Activated T-cell treated with anti-CD3 and anti-CD28 coated beads for 1 hour (primary cell): ENCODE measurements at places on chromosomes 5 and 9.

- DNase-seq: no peak
Measured at GRCh38 chr9:130843049-130843908, 8.2 kb downstream of the ABL1 start.

GRCh38 chr5:140298183-140298601, 4.7 kb downstream of the PFDN1 start:
- DNase-seq: no peak

GRCh38 chr5:134249469-134250379, 23.9 kb upstream of the PPP2CA start:
- no peak for DNase-seq

DNA sequence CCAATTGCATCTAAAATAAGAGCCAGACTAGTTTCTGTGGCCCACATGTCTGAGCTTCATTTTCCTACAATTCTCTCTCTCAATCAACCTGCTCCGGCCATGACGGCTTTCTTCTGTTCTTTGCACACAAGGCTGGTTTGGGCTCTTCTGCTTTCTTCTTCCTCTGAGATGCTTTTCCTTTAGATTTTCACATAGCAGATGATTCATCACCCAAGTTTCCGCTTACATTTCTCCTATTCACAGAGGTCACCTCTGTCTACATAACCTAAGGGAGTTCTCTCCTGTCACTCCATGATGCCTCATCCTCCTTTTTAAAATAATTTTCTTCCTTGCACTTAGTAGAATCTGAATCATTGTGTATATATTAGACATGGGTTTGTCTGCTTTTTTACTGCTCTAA, 334.6 kb upstream of the TUSC1 start:
- no peak for DNase-seq

DNA sequence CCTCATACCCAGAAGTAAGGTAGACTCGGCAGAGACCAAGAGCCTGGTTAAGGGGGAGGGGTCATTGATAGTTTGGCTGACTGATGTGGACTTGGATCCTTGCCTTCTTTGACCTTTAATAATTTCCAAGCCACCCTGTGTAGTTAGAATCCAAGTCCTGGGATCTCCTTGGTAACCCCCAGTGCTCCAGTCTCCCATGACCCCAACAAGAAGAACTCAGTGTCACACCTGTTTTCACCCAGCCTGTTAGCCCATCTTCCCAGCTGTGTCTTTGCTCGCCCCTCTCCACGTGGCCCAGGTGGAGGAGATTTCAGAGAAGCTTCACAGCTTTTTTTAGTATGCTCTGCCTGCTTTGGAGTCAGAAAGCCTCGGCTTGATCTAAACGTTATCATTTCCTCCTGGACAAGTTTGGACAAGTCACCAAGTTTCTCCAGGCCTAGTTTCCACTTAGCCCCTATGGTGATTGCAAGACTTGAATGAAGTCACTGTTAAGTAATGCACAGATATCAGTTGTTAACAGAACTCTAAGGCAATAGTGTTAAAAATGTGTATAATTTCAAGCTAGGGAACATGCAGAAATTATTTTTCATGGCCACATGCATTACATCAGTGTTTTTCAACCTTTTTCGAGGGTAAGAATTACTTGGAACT, 170.0 kb downstream of the TMEM38B start:
- no peak for DNase-seq

DNA sequence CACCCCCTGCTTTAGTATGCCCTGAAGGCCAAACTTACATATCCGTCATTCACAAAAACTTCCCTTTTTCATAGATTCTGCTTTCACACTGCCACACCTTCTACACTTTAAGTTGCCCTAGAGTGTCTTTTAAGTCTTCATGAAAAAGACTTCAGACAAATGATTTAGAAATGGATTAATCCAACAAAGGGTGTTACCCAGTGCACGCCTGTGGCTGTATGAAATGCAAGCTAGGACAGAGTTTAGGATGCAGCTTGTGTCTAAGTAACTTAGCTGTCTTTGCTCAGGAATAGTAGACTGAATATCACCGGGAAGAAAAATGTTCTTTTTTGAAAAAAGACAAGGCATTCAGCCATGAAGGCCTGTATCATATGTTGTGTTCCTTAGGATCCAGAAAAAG, 210.0 kb downstream of the MPDZ start:
- DNase-seq: no peak

DNA sequence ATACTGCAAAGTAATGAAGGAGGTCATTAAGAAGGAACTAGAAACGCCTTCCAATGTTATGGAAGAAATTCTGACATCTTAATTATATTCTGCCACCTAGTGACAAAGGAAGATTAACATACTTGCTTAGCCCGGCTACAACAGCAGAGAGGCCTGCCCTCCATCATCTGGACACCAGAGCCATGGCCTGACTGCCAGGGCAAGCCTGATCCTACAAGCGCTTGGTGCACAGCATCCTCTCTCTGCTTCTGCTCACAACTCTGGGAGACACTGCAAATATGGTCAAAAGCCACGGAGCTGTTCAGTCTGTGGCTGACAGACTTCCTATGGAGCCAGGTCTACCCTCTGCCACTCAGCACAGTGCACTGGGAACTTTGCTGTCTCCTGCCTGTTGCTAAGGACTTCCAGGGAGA, 87.3 kb upstream of the SLC44A1 start:
- DNase-seq: no peak

GRCh38 chr9:116323571-116323970, 170.0 kb downstream of the PAPPA start:
- DNase-seq: no peak

- no peak for DNase-seq
Measured at GRCh38 chr5:178588769-178589168, 1.4 kb downstream of the COL23A1 start.

- DNase-seq: no peak
Measured at GRCh38 chr5:1310118-1310517, 15.2 kb upstream of the TERT start.

DNA sequence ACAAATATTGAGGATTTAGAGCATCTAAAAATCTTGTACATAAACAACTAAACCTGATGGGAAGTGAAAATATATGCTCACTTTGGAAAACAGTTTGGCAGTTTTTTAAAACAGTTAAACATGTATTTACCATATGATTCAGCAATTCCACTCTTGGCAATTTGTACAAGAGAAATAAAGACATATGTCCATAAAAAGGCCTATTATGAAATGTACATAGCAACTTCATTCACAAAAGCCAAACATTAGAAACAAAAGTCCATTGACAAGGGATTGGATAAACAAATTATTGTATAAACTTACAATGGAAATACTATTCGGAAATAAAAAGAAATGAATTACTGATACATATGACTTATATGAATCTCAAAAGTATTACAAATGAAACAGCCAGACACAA, 196.2 kb upstream of the SLC24A2 start:
- DNase-seq: no peak

DNA sequence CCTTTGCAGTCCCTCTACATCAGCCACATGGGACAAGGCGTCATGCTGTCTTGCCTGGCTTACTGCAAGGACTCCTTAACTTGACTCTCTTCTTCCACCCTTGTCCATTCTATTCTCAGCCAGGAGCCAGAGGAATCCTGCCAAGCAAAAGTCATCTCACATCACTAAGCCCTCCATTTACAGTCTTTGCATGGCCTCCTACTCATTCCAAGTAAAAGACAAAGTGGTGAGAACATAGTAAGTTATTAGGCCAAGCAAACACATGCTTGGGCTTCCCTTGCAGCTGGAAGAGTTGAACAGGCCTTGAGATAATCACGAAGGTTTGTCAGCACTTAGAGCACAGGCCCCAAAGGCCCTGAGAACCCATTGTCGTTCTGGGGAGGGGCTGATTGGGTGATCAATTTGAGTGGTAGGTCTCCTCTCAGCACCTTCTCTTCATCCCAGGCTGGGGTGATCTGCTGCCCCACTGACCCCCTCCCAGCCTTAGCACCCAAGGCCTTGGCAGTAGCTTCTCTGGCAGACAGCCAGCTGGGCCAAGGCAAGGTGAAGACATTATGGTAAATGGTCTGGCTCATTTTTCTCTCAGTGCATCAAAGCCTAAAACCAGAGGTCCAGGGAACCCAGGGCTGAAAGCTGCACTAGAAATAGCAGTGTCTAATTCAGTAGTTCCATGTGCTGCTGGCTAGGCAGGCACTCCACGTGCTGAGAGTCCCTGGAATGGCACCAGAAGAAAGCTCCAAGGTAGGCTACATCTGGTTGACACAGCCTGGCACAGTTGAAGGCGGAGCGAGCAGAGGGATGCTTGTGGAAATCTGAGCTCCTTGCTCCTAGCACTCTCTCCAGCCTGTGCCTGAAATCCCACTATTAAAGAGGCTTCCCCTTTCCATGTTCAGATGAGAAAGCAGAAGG, 121.4 kb downstream of the ASTN2 start:
- no peak for DNase-seq

GRCh38 chr9:109918339-109919163, 138.6 kb downstream of the PALM2AKAP2 start:
- no peak for DNase-seq

GRCh38 chr9:116599342-116599884, 87.7 kb upstream of the TRIM32 start:
- DNase-seq: no peak

GRCh38 chr9:27548055-27548741, 18.6 kb upstream of the MOB3B start:
- no peak for DNase-seq

DNA sequence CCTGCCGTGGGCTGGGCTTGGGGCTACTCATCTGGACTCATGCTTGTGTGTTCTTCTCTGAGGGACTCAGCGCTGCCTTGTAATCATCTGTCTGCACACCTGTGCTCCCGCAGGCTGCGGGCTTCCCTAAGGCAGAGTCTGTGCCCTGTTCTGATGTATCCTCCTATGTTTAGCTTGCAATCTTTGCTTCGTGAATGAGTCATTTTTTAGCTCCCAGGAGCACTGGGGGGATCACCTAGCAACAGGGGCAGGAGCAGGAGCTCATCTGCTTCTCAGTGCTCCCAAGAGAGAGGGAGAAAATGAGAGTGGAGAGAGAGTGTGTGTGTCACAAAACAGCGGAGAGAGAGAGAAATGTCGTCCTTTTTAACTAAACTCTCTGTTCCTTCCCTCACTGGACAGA, 202.4 kb upstream of the ZNF618 start:
- DNase-seq: no peak

- no peak for DNase-seq
Measured at GRCh38 chr9:32395510-32396216, 11.2 kb downstream of the ACO1 start.

DNA sequence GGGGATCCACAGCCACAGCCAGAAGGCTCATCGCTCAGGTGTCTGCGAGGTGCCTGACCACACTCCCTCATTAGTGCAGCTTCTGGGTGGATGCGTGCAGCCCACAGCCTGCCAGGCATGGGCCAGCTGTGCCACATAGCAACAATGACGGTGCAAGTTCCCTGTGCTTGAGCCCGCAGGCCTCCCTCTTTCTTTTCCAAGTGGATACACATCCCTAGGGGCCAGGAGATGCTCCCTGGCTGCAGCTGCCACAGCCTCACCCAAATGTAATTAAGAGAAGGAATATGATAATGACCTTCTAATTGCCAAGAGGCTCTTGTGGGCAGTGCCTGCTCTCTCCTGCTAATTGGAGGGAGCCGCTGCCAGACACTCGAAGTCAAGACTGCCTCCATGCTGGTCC, 116.0 kb upstream of the PPP1R26 start:
- DNase-seq: no peak

- no peak for DNase-seq
Measured at GRCh38 chr5:139903795-139904565, 108.4 kb downstream of the PSD2 start.

DNA sequence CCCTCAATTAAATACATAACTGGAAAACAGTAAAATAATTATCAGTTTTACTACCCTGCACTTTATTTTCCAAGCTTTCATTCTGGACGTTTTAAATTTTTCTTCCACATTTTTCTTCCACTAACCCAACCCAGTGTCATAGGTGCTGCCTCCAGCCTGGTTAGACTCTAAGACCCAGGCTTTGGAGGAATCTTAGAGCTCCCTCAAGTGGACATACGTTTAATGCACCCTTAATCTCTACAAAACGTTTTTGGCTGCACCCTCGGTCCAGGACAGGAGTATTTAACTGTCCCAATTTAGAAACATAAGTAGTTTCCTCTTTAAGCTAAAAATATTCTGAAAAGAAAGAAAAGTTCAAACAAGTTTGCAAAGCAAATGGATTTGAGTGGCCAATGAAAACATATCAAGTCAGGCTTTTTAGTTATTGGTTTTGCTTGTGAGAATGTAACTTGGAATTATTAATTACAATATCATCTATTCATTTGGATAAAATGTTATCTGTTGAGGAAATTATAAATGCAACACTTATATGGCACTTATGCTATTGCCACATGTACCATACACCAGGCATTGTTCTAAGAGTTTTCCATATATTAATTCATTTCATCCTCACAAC, 38.9 kb downstream of the CDH6 start:
- no peak for DNase-seq

DNA sequence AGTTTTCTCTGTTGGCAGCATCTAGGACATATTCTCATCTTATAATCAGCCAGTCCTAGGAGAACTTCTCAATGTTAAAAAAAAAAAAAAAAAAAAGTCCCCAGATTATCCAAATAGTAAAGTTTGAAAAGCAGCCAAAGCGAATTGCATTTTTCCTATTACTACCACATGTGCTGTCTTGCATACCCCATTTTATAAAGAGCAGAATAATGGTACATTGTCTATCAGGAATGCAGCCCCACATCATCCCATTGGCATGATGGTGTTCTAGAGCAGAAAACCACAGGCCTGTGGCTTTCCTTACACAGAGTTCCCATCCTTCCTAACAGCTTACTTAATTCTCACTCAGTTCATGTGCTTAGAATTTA, 381.6 kb downstream of the TMEM38B start:
- no peak for DNase-seq

GRCh38 chr5:96733771-96734500, 71.8 kb downstream of the CAST start:
- DNase-seq: no peak

- DNase-seq: no peak
Measured at GRCh38 chr5:95930141-95930930, 31.3 kb downstream of the ELL2 start.

DNA sequence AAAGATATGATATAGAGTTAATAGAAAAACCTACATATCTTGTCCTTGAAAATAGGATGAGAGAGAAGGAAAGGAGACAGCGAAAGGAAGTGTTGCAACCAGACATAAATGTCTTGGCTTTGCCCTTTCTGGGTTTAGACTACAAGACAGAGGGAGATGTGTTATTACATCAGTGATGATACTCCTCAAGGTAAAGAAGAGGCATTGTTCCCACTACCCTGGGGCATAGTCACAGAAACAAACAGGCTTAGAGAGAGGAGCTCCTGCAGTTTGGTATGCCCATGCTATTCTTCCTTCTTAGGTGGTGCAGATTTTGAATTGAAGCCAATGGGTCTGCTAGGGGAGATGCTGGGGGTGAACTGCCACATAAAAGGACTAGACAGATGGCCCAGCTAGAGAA, 166.8 kb upstream of the RFX3 start:
- DNase-seq: no peak

DNA sequence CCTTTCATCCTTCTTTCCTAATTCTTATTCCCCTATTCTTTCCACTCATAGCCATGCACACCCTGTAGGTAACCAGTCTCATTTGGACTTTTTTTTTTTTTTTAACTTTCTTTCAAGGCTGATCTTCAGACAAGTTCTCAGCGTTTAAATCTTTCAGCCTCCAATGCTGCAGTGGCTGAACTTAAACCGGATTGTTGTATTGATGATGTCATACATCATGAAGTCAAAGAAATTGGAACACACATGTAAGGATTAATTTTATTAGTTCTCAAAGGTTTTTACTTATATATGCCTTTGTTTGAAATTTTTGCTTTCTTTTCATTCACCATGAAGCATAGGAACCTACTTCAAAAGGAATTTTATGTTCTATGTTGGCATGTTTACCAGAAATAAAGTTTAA, 22.1 kb downstream of the SHLD3 start:
- no peak for DNase-seq

- DNase-seq: no peak
Measured at GRCh38 chr5:72203251-72203845, 96.1 kb downstream of the MAP1B start.

GRCh38 chr5:156402387-156402921, 75.5 kb downstream of the SGCD start:
- no peak for DNase-seq
